Left lung (tissue), 14 donors: ENCODE measurements at places on chromosomes 12 and 14. TPM values are rescaled to one million over a fixed set of nuclear protein-coding genes. Genes with fewer than 3 reads are reported as not detected.
A peak's percentile ranks its signal among the peaks of the same experiment; 100 is the strongest.

DNA sequence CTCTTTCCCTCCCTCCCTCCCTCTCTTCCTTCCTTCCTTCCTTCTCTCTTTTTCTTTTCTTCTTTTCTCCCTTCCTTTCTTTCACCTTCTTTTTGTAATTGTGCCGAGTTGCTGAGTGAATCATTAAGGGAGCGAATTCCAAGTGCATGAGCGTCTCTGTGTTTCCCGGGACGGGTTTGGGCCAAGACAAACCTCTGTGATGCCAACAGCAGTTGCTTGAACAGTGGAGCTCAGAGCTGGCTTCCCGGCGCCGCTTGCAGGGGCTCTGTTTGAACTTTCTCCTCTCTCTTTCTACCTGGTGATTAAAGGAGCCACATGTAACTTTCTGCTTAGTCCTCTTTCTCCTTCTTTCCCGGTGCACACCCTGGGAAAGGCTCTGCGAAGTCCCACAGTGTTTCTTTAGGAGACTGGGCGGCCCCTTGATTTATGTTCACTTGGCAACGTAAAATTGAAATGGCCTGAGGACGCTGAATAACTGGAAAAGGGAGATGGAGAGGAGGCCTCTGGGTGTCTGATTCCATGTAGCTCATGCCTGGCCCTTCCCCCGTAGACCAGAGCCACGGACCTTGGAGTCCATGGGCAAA, 33.7 kb upstream of the MAP1LC3B2 start:
- no peak overlapping the region for H3K4me3 ChIP-seq
- H3K4me1 ChIP-seq, result no peaks in the 10 kb centered on the region

DNA sequence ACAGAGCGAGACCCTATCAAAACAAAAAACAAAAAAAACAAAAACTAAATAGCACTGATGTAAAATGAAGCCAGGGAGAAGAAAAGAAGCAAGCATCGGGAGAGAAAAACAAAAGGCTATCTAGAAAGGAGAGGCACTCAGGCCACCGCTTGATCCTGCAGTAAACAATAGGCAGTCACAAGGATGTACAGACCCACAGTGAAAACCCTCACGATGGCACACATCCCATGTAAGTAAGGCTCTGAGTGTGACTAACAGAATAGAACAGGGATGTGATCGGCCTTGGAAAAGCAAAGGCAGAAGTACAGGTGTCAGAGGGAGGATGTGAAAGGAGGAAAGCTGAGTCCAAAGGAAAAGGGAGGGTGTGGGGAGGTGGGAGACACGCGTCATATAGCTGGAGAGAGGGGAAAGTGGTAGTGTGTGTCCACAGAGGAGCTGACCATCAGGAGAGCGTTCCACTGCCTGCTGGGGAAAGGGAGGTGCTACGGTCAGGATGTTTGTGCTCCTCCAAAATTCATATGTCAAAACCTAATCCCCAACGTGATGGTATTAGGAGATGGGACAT, 31.5 kb downstream of the CAMKK2 start:
- H3K36me3 ChIP-seq, result no peaks in the 10 kb centered on the region
- no peaks in the 10 kb centered on the region for H3K4me1 ChIP-seq
- no peak overlapping the region for H3K27ac ChIP-seq
- no peak for DNase-seq

DNA sequence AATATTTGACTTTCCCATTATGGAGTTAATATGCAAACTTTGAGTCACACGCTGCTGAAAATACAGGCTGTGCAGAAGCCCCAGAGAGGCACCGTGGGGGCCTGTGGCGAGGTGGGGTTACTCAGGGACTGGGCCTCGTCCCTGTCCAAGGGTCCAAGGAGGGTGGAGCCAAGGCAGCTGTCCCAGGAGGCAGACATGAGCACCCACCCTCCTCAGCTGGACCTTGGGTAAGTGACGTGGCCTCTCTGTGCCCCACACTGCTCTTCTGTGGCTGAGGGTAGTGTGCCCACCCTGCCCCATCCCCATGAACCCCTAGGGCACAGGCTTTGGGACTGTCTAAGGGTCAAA, 39.4 kb downstream of the FAM222A start:
- H3K36me3 ChIP-seq, result no peaks in the 10 kb centered on the region
- no peaks in the 10 kb centered on the region for H3K4me1 ChIP-seq
- H3K4me3 ChIP-seq, result no peak overlapping the region
- no peaks in the 10 kb centered on the region for H3K27me3 ChIP-seq
- no peak overlapping the region for H3K27ac ChIP-seq

- H3K4me1 ChIP-seq, result no peaks in the 10 kb centered on the region
- H3K27me3 ChIP-seq, result no peaks in the 10 kb centered on the region
- H3K27ac ChIP-seq, result peak overlapping the region; percentile 85
- DNase-seq, result peak; percentile 89
Measured at GRCh38 chr14:50955373-50956043, 11.2 kb upstream of the PYGL start.

- peak; percentile 6 for DNase-seq
- peaks cover 8% of the 10 kb centered on the region for H3K4me1 ChIP-seq
- H3K27me3 ChIP-seq, result no peaks in the 10 kb centered on the region
Measured at GRCh38 chr14:57391517-57392195, 1.3 kb downstream of the NAA30 start.

CMKLR1 gene
- 19.0 TPM for total RNA-seq

HOXC11 gene
- not detected for total RNA-seq

PIANP gene
- total RNA-seq, result 0.44 TPM

SERPINA1 gene
- total RNA-seq, result 1,065 TPM

ANKRD33 gene
- total RNA-seq, result not detected

INSM2 gene
- not detected for total RNA-seq

RHEBL1 gene
- 0.71 TPM for total RNA-seq
